ENCODE measurements at places on chromosomes 5 and 9.

DNA sequence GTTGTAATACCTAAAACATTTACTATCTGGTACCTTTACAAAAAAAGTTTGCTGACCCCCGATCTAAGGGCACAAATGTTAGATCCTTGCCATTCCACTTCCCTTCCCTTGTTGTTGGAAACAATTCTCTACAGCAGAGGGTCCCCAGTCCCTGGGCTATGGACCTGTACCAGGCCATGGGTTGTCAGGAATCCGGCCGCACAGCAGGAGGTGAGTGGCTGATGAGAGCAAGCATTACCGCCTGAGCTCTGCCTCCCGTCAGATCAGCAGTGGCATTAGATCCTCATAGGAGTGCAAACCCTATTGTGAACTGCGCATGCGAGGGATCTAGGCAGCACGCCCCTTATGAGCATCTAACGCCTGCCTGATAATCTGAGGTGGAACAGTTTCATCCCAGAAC, 248.5 kb downstream of the AP3B1 start:
- DNase-seq, result no peak

- DNase-seq, result no peak
These were observed 31.3 kb downstream of the USP20 start for GRCh38 chr9:129866394-129867135.

- no peak for DNase-seq
These were observed 15.4 kb downstream of the SLC25A46 start for GRCh38 chr5:110754181-110754580.

DNA sequence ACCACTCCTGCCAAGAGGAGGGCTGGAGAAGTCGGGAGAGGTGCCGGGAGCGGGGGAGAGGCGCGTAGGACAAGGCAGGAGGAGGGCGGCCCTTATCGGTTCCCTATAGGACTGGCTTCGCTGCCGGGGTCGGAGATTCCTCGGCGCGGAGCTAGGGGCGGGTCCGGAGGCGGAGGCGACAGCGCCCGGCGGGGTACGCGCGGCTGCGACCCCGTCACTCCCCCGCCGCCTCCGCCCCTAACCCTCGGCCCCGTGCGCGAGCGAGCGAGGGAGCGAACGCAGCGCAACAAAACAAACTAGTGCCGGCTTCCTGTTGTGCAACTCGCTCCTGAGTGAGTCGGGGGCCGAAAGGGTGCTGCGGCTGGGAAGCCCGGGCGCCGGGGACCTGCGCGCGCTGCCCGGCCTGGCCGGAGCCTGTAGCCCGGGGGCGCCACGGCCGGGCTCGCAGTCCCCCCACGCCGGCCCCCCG, 2.0 kb downstream of the GLIS3 start:
- DNase-seq, result no peak

DNA sequence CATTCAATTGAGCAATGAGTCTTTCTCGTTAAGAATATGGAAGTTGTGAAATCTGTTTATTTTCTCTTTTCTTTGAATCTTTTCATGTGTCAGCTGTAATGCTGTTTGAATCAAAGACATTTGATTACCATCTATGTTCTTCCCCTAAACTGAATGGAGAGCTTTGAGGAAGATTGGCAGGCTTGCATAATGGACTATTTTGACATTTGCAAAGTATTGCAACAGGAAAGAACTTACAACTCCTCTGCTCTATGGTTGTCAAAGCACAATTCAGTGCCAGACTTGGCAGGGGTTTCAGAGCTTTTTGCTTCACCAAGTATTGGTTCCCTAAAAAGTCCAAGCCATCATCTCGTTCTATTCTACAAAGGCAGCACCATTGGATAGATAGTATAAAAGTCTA, 549.0 kb upstream of the NUDT12 start:
- no peak for DNase-seq

GRCh38 chr9:136851941-136852663, at the start of gene MAMDC4:
MAMDC4 (plus strand) TSS chr9:136852346; CDS start chr9:136852417, 71 bp downstream.
- no peak for DNase-seq

- DNase-seq, result no peak
These were observed 102.2 kb downstream of the ANGPTL2 start for GRCh38 chr9:127020036-127020801.

DNA sequence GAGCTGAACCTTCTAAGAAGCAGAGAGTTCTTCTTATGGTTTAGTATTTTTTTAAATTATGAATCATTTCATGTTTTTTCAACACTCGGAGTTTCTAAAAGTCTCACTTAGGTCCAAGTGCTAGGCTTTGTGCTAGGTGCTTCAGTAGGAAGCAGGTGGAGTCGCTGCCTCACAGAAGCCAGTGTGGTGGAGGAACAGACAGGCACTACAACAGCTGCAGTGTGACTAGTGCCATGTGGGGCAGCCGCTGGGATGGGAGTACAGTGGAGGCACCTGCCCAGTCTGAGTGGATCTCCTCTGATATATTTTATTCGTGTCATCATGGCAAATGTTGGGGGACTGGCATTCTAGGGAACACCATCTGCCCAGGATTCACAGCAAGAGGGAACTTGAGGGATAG, 15.3 kb downstream of the PCDHGC5 start:
- no peak for DNase-seq

DNA sequence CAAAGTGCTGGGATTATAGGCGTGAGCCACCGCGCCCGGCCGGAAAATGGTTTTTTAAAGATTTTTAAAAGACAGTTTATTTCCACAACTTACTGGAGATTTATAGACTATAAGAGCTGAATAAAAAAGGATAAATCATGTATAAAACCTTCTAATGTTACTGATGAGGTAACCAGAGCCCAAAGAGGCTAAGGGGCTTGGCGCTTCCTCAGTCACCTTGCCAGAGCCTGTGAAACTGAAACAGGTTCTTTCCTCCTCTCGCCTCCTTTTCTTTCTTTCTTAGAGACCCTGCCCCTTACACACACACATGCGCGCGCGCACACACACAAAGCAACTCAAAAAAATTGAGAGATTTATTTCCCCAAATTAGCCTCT, 69.8 kb downstream of the HSD17B3 start:
- DNase-seq, result no peak

- DNase-seq, result peak; percentile 7
These were observed 487.2 kb upstream of the ST8SIA4 start for GRCh38 chr5:101390151-101390908.

DNA sequence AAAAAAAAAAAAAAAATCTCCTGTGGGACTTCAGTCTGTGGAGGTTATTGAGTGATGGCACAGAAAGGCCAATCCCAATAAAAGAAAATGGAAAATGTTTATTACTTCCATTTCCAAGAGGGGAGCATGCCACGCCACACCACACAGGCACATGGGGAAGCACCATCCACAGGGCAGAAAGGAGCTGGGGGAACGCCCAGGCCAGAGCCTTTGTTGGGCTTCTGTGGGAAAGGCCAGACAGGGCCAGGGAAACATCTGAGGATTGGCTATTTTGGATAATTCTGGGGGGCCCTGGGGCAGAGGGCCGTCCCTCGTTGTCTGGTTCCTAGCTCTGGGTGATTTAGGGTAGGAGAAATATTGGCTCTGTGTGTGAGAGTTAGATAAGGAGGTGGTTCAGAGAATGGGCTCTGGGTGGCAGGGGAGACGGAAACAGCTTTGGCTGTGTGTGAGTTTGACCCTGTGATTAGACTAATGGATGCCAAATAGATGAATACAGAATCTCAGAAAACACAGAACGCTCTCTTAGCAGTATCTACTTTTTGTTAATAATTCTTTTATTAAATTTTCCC, 49.0 kb upstream of the ABL1 start:
- no peak for DNase-seq

DNA sequence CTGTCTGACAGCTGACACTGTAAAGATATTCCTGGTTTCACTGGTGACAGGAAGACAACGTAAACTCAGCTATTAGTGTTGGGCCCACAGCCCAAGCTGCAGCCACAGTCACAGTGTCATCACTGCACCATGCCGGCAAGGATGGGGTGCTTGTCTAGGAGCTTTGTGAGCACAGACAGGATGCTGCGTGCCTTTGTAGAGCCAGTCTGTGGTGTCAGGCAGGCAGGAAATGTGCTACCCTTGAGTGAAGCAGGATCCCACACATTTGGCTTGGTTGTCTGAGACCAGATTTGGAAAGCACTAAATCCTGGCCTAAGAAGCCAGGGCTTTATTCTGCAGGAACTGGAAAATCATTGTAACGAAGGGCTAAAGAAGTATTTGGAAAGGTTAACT, 121.6 kb upstream of the ADAMTS16 start:
- DNase-seq, result no peak

- no peak for DNase-seq
These were observed 294.7 kb upstream of the SLC30A5 start for GRCh38 chr5:68798877-68799843.

GRCh38 chr5:95484421-95484820, 70.4 kb downstream of the SKIC3 start:
- DNase-seq, result no peak

DNA sequence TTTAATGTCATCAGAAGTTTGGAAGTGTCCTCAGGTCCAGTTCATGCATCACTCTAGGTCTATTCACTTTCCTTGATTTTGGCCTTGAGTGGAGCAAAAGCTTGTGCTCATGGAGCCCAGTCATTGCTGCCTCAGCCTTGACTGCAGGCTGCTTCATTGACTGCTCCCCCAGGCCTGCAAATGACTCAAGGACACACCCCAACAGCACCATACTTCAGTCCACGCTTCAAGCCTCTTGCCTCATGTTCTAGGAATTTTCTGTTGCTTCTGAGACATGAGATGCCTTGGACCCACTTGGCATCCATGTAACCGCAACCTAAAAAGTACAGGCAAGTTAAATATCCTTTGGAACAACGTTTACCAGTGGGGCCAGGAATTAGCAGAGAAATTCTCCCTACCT, 193.7 kb downstream of the PIK3R1 start:
- no peak for DNase-seq
